Fibroblast of the aortic adventitia (primary cell): ENCODE measurements at places on chromosomes 1 and 21. TPM values are rescaled to one million over a fixed set of nuclear protein-coding genes. Genes with fewer than 3 reads are reported as not detected.

LMOD1 gene
- 14.5 and 22.3 TPM in 2 replicates for total RNA-seq

LYPD8 gene
- total RNA-seq: 0.27 TPM in 1 of 2 replicates, not detected in the other

SPATA46 gene
- not detected in 2 replicates for total RNA-seq

HLX gene
- total RNA-seq: 4.1 and 25.4 TPM in 2 replicates

COPA gene
- total RNA-seq: 220 and 248 TPM in 2 replicates

LGR6 gene
- total RNA-seq: not detected in 2 replicates
